H4 (cell line): ENCODE measurements at places on chromosomes 4 and X. TPM values are rescaled to one million over a fixed set of nuclear protein-coding genes. Genes with fewer than 3 reads are reported as not detected.

DNA sequence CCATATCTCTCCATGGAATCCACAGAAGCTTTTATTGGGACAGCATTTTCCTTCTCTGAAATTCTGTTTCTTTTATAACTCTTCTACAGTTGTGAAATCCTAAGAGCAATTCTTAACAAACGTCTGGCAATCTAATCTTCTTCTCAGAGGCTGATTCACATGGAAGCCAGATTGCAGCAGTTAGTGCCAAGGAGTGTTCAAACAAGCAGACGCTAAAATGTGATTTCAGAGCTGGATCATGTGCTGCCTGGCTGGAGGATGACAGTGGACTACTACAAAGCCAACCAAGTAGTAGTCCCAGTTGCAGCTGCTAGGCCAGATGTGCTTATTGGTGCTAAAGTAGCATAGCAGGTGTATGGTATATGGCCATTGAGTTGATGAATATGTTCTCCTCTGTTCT, 27.7 kb upstream of the GLRB start:
- DNase-seq, result no peak

The XAGE1B gene
- total RNA-seq, result not detected in 2 replicates

DNA sequence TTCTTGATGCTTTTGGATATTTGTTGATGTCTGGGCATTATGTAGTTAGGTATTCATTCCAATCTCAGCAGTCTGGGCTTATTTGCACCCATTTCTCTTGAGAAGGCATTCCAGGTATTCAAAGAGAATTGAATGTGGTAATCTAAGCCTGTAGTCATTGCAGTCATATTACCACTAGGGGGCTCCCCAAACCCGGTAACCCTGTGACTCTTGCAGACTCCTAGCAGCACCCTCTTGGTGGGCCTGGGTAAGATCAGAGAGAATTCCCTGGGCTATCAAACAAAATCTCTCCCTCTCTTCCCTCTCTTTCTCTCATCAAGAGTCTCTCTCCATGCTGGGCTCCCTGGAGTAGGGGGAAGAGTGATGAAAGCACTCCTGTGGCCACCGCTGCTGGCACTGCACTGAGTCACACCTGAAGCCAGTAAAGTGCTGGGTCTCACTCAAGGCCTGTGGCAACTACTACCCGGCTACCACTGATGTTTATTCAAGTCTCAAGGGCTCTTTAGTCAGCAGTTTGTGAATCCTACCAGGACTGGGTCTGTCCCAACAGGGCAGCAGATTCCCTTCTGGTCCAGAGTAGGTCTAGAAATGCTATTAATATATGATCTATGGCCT, 187.7 kb upstream of the NUDT10 start:
- DNase-seq, result no peak

- DNase-seq, result no peak
Measured at GRCh38 chr4:9988933-9989332, 32.4 kb downstream of the SLC2A9 start.

GRCh38 chrX:110108381-110108821, 105.5 kb downstream of the TMEM164 start:
- peak; percentile 39 for DNase-seq
